Caki2 (cell line): ENCODE measurements at places on chromosomes 2 and 18. TPM values are rescaled to one million over a fixed set of nuclear protein-coding genes. Genes with fewer than 3 reads are reported as not detected.

FHOD3 gene
- total RNA-seq = 7.8 and 15.0 TPM in 2 replicates

CD8B gene
- total RNA-seq = not detected in 2 replicates

SERPINB13 gene
- total RNA-seq = not detected in 2 replicates

NAT8 gene
- total RNA-seq = not detected in 2 replicates

CELF4 gene
- total RNA-seq = not detected in 2 replicates

GPR155 gene
- 0.06 and 0.64 TPM in 2 replicates for total RNA-seq

RBM45 gene
- total RNA-seq = 23.3 and 23.5 TPM in 2 replicates

NOP58 gene
- 34.1 and 50.4 TPM in 2 replicates for total RNA-seq

C2orf15 gene
- total RNA-seq = 0.95 and 4.2 TPM in 2 replicates

FZD7 gene
- total RNA-seq = 83.2 and 92.1 TPM in 2 replicates

DSC2 gene
- total RNA-seq = 0.81 and 5.4 TPM in 2 replicates

CAPN14 gene
- total RNA-seq = 0.57 and 1.6 TPM in 2 replicates

IL1F10 gene
- total RNA-seq = not detected in 2 replicates

RAB6C gene
- total RNA-seq = not detected in 2 replicates

DNA sequence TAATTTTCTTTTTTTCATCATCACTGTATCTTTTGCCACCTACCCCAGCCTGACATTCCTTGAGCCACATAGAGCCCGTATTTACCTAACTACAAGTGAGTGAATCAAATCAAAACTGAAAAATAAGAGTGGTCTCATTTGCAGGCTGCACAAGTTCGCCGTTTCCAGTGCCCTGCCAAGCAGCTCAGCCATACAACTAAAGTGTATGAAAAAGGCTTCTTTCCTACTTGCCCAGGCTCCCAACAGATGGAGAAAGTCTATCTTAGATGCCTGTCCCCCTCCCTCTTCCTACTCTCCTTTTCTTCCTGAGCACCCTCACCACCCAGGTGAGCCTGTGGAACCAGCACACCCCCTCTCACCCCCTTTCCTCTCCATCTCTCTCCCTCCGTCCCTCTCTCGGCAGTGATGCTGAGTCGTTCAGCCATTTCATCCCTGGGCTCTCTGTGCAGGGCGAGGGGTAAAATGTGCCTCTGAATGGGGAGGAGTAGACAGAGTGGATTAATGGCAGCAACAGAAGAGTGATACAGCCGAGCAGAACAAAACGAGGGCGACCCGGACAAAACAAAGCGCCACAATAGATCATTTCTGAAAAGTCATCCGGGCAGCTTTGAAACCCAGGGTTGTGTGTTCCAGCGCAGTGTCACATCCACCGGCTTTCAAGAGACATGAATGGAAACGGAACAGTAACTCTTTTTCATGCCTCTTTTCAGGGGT is 65.0 kb upstream of the POU3F3 start:
- no peak for DNase-seq

GRCh38 chr2:20614201-20615067 is 36.5 kb downstream of the HS1BP3 start:
- DNase-seq = no peak

DNA sequence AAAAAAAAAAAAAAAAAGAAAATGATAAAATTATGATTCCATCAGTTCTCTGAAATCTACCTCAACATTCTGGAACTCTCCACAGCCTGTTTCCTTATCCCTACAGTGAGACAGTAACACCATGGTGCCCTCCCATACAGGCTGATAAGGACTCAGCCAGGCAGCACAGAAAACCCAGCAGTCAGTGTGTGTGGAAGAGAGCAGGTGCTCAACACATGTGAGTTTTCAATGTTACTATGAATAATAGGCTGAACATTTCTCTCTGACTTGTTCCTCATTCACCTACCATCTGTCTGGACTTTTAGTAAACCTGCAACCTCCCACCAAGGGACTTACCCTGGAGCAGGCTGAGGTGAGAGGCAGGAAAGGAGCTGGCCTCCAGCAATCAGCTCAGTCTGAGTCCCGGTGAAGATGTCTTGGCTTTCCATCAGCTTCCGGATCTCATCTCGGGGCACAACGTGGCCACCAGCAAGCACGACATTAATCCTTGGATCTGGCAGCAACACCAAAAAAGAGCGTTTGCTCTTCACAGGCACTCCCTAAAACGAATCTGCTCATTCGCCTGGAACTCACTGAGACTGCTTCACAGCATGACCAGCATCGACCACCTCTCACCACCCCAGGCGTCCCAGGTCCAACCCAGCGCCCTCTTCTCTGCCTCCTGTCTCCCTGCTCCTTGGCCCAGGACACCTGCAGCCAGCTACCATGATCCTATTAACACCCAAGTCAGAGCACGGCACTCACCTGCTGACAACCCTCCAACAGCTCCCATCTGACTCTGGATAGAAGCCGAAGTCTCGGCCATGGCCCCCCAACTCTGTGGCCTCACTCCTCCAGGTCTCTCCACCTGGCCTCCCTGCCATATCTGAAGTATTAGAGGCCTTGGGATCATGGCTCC is 16.5 kb downstream of the PASK start:
- no peak for DNase-seq

DNA sequence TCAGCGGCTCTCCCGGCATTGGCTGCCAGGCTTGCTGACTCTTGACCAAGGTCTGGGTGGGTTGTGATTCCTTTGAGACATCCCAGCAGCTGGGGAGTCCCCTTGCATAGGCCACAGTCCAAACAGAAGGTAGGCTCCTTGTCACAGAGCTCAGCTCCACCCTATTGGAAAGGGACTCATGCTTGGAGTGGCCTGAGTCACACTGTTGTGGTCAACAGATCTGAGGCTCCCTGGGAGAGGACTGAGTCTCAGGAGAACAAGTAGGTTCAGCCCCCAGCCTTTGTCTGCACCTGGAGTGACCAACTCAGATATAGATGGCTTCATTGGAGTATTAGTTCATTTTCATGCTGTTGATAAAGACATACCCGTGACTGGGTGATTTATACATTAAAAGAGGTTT is 32.1 kb upstream of the SH3BP4 start:
- DNase-seq = peak; percentile 35

DNA sequence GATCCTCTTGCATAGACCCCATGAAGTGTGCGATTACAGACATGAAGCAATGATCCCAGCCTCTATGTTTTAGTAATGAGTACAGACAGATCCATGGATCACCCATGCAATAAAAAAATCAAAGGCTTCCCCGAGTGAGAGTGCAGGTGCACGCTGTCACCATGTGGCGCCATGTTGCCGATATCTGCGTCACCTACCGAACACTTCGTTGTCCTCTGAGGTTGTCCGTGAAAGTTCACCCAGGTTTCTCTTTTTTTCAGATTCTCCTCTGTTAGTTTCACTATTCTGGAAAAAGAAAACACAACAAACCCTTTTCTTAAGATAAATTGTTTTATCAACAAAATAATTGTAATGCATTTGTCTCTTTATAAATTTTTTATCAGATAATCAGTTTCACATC is 66.5 kb downstream of the MBP start:
- DNase-seq = no peak

GRCh38 chr2:126317790-126318431 is 338.0 kb upstream of the GYPC start:
- DNase-seq = peak; percentile 63

GRCh38 chr2:30481323-30481800 is 34.3 kb downstream of the LCLAT1 start:
- DNase-seq = no peak

DNA sequence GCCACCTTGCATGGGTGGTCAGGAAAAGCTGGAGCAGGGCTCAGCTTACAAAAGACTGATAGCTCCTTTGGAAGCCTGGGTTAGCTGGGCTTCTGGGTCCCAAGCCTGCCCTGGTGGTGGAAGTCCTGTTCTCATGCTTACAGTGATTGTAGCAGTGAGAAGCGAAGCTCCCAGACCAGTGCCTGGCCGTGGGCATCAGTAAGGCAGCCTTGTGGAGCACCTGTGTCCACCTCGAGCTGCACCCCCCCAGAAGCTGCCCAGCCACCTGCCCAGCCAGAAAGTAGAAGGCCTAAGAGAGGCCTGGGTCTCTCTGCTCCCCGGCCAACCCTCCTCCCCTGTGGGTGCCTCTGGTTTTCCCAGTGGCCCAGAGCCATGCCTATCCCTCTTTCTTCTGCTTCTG is 10.5 kb downstream of the GLI2 start:
- DNase-seq = no peak

GRCh38 chr2:209499069-209499468 is 75.2 kb downstream of the MAP2 start:
- no peak for DNase-seq

- DNase-seq = no peak
These were observed 41.1 kb upstream of the FAHD2A start for GRCh38 chr2:95361216-95361980.

DNA sequence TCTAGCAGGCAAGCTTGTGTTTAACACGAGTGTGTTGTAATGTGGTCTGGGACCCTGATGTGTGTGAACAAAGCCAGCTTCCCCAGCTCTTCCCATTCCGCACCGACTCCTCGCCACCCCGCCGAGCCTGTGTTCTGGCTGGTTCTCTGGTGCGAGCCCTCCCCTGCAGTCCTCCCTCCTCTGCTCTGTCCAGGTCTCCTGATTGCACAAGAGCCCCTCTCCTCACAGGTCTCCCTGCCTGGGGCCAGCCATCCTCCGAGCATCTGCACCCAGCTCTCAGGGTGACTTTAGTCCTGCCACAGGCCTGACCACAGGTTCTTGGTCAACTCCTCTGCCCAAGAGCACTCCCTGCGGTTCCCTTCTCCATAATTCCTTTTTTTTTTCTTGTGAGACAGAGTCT is 13.2 kb downstream of the SLC66A3 start:
- no peak for DNase-seq

- DNase-seq = no peak
These were observed 6.8 kb upstream of the LRRTM1 start for GRCh38 chr2:80311304-80311703.

DNA sequence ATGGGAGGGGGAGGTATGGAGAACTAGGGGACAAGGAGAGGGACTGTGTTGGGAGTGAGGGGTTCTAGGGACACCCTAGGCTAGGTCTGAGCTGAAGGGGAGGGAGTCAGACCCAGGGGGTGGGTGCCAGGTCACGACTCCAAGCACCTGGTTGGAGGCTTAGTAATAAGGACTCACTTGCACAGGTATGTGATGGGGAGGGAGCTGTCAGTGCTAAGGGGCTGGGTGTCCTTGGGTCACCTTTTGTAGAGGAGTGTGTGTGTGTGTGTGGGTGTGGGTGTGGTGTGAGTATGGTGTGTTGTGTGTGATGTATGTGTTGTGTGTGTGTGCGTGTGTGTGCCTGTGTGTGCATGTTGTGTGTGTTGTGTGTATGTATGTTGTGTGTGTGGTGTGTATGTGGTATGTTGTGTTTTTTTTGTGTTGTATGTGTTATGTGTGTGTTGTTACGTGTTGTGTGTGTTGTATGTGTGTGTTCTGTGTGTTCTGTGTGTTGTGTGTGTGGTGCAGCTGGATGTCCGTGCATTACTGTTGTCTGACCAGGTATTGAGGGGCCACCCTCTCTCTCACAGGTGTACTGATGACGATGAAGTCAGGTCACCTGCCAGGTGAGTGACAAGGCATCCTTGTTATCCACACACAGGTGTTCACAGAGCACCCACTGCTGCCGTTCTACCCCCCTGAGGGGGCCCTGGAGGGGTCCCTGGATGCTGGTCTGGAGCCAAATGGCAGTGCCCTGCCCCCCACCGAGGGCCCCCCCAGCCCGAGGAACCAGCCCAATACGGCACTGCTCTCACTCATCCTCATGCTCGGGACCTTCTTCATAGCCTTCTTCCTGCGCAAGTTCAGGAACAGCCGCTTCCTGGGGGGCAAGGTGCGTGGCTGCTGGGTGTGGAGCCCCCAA is 9.8 kb downstream of the SLC4A3 start:
- no peak for DNase-seq

DNA sequence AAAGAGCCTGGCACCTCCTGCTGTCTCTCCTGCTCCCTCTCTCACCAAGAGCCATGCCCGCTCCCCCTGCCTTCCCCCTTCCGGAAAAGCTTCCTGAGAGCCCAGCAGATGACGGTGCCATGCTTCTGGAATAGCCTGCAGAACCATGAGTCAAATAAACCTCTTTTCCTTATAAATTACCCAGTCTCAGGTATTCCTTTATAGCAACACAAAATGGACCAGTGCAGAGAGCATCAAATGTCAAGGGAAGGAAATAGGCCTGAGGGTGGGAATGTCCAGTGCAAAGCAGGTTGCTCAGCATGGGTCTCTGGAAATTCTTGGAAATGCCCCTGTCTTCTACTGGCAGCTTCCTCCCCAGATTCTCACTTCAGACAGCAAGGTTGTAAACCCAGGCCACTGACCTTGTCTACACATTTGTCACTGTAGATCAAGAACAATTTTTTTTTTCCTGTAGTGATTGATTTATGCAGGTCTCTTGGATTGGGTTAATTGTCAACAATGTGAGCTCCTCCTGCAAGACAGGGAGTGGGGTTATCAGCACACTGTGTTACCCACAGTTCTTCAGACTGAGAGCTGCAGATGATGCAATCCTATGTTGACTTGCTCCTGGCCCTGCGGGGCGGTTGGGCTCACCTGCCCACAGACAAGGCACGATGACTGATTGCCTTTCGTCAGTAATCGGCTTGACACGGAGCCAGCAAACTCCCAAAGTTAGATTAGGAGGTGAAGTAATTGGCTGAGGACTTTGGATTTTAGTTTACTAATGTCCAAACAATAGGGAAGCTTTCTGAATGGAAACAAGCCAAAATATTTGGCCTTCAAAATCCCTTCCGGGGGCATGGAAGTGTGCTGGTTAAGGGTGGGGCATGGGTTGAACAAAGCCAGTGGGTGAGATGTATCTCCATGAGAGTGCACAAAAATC is 5.4 kb upstream of the BOD1L2 start:
- no peak for DNase-seq

DNA sequence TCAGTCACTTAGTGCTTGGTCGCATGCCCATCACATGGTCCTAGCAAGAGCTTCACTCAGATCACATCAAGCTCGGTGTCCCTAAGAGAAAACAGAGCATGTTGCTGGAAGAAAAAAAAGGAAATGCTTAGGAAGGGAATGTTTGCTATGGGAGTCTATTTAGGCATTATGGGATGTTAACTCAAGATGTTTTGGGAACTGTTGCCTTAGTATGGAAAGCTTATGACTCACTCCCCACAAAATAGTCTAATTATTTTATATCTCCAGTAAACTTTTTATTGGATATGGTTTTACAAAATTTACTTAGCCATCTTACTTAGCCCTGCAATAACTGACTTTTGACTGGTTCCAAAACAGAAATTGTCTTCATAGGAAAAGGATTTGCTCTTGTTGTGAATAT is 439.5 kb upstream of the ZEB2 start:
- DNase-seq = no peak

DNA sequence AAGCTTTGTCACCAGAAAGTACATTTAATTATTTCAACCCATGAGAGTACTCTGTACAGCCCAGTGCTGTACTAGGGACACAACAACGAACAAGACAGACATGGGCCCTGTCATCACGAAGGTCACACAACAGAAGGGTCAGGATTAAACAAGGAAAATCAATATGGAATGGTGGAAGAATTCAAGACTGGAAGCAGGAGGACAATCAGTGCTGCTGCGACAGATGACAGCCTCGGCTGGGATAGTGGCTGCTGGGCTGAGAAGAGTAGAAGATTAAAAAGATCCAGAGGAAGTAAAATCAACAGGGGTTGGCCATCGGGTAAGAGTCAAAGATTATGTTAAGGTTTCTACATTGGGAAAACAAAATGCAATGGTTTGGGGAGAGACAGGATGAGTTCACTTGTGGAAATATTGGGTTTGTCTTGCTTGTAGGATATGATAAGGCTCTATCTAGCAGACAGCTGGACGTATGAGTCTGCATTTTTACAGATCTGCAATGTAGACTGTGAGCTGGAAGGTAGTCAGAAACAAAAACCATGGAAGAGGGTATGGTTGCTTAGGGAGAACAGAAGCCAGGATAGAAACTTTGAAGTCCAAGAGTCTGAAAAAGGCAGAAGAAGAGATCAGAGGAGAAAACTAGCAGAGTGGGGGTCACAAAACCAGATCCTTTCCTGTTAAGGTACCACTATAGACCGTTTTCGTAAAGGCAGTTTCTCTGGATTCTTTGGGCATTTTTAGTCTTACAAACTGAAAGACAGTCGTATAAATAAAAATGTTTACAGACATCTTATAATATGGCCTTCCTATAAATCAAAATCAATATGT is 84.1 kb downstream of the PRELID3A start:
- DNase-seq = no peak
